ENCODE measurements at places on chromosomes 5 and 9.

GRCh38 chr5:146529984-146530383, 14.0 kb upstream of the GPR151 start:
- DNase-seq: peak; percentile 16

GRCh38 chr9:111900151-111900857, 3.7 kb downstream of the UGCG start:
- no peak for DNase-seq

GRCh38 chr9:7154003-7154619, 396.3 kb downstream of the KDM4C start:
- no peak for DNase-seq

DNA sequence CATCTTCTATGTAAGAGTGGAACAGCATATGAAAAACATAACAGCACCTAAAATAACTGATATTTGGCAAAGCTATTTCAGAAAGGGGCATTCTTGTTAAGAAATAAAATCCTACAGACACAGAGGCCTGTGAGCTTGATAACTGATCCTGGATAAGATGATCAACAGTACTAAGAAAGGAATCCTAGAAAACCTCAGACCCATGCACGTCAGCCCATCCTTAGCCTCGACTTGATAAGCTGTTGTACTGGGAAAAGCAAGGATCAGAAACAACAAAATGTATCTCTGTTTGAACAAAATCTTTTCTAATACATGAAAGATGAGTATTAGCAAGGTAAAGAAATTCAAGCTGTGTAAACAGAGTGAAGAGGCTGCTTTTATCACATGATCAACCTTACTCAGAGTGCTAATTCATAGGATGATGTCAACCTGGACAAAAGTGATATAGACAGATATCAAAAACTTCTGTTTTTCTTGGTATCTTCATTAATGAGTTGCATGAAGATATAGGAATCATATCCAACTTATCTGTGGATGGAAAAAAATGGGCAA, 15.2 kb downstream of the LIFR start:
- DNase-seq: no peak

DNA sequence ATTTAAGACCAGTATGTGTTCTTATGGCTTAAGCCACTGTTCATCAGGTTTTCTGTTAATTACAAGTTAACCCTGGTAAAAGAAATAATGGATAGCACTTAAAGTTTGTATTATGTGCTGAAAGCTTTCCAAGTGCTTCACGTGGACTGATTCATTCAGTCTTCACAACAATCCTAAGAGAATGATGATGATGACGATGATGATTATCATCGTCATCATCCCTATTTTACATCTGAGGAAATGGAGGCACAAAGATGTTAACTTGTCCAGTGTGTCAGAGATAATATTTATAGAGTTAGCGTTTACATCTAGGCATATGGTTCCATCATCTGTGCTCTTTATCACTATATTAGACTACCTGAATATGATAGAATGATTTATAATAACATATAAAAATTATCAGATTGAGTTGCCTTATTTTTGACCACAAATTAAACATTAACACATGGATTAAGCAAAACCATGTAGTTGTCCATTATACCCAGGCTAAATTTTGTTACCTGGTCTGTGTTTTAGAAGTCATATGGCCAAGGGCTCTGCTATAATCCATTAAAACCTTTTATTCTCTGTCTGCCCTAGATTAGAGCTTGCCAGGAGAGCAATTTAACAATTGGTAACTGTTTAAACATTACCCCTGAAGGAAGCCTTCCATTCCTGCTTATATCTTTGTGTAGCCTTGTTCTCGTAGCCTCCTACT, 102.3 kb upstream of the MAP3K1 start:
- no peak for DNase-seq

DNA sequence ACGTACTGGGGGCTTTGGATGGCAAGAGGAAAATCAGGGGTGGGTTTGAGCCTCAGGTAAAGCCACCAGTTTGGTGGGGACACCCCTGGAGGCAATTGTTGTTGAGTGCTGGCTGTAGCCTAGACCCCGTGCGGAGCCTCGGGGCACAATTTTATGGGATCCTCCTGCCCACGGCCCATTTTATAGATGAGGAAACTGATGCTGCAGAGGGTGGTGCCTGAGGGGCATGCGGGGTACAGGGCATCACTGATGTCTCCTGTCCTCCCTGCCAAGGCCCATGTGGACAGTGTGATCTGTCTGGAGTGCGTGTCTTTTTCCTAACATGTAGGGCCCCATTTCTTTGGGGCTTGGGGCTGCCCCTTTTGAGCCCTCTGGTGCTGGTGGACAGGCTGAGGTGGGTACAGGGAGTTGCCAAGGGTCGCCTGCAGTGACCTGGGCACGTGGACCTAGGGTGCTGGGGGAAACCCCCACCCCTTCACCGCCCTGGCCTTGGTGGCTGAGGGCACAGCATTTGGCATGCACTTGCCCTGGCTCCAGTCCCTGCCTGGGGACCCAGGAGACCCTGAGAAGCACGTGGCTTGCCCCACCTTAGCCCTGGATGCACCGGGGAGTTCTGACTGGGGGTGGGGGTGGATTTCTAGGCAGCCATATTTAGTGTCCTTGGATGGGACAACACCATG, 22.1 kb downstream of the WNK2 start:
- no peak for DNase-seq

- DNase-seq: peak; percentile 66
Observed at GRCh38 chr9:75088646-75089372, 495 bp downstream of the OSTF1 start.

DNA sequence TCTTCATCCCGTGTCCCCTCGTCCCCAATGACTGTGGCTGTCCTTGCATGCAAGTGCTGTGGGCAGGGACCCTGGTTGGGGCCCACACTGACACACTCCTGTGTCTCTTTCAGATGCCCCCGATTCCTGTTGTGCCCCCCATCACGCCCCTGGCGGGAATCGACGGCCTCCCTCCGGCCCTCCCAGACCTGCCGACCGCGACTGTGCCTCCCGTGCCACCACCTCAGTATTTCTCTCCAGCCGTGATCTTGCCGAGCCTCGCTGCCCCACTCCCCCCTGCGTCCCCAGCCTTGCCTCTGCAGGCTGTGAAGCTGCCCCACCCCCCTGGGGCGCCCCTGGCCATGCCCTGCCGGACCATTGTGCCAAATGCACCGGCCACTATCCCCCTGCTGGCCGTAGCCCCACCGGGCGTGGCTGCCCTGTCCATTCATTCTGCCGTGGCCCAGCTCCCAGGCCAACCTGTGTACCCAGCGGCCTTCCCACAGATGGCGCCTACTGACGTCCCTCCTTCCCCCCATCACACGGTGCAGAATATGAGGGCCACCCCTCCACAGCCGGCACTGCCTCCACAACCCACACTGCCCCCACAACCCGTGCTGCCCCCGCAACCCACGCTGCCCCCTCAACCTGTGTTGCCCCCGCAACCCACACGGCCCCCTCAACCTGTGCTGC, 75.0 kb downstream of the WNK2 start:
- DNase-seq: no peak

GRCh38 chr5:116358015-116358523, 216.6 kb downstream of the SEMA6A start:
- DNase-seq: no peak

- no peak for DNase-seq
Observed at GRCh38 chr5:87399720-87400119, 13.0 kb downstream of the CCNH start.

- DNase-seq: no peak
Observed at GRCh38 chr5:122673343-122673742, 101.5 kb upstream of the SNX2 start.

DNA sequence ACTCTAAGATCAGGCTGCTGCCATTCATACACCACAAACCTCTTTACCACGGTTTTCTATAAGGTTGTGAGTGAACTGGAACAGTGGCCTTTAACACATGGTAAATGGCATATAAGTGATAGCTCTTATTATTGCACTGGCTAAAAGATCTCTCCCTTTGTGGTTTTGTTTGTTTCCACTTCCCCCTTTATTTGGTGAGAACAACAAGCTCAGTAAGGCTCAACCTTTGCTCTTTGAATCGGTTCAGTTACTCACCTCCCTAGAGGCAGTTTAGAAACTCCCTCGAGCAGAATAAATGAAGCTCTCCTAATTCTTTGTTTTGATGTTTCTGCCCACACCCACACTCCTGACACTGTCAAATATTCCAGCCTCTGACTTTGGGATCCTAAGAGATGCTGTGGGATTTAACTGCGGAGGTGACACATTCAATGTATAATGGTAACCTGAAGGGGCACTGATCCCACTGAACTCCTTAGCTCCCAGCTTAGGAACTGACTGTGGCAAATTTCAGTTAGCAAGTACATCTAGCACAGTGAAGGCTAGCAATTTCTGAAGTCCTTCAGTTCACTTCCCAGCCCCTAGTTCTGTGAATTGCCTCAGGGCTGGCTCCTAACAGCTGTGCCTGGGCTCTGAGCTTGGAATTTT, 22.5 kb upstream of the RAD23B start:
- peak; percentile 62 for DNase-seq

- DNase-seq: no peak
Observed at GRCh38 chr5:137115152-137115551, 384.0 kb downstream of the SPOCK1 start.

DNA sequence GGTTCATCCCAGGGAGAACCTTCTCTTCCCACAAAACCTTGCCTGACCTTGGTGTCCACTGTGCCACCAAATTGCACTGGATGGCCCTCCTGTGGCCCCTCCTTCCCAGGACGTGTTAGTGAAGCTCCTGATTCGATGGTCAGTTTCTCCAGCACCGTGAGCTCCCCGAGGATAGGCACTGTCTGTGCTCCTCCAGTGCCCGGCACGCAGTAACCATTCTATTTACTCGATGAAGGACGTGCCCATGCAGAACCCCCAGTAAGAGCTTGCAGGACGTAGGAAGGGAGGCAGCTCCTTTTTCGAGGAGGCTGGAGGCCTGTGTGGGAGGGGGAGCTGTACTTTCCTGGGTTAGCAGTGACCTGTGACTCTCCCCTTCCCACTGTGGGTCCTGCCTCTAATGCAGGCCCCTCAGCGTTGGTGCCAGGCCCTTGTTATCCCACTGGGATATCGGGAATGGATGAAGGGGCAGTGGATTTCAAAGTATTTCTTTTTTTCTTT, 39.6 kb downstream of the HABP4 start:
- DNase-seq: no peak

DNA sequence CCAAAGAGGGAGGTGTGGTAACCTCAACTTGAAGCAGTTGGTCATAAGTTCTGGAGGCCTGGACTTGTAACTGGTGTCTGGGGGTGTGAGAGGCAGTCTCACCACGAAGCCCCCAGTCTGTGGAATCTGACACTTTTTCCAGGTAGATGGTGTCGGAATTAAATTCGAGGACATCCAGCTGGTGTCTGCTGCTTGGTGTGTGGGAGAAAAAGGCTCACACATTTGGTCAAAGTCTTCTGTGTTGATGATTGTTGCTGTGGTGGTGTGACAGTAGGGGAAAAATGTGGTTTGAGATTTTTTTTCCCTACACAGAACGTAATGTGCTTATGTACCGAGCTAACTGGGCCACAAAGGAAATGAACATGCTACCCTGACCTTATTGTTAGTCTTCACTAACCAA, 251.9 kb downstream of the MAT2B start:
- no peak for DNase-seq

- no peak for DNase-seq
Observed at GRCh38 chr9:132193227-132194124, 31.6 kb downstream of the NTNG2 start.

GRCh38 chr5:94376672-94377345, 241.6 kb downstream of the KIAA0825 start:
- no peak for DNase-seq
